ENCODE measurements at places on chromosomes 2 and 18.

GRCh38 chr2:88632569-88632968 lies 5.3 kb upstream of the EIF2AK3 start:
- no peak for DNase-seq

DNA sequence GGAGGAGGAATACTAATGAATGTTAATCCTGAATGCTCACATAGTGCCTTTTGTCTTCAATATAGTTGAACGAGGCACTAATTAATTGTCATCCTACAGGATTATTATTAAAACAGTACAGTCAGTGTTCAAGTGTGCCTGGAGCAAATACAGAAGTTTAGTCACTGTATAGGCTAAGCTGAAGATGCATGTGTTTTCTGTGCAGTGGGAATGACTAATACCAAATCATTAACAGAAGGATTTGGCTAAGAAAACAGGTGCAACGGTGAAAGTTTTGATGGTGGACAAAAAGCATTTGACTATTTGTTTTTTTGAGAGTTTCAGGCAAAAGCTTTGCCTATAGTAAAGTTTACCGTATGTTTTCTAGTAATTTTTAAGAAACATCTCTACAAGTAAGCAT lies 62.8 kb downstream of the DCC start:
- no peak for DNase-seq

GRCh38 chr2:128086244-128086643 lies 4.8 kb upstream of the UGGT1 start:
- DNase-seq, result no peak

DNA sequence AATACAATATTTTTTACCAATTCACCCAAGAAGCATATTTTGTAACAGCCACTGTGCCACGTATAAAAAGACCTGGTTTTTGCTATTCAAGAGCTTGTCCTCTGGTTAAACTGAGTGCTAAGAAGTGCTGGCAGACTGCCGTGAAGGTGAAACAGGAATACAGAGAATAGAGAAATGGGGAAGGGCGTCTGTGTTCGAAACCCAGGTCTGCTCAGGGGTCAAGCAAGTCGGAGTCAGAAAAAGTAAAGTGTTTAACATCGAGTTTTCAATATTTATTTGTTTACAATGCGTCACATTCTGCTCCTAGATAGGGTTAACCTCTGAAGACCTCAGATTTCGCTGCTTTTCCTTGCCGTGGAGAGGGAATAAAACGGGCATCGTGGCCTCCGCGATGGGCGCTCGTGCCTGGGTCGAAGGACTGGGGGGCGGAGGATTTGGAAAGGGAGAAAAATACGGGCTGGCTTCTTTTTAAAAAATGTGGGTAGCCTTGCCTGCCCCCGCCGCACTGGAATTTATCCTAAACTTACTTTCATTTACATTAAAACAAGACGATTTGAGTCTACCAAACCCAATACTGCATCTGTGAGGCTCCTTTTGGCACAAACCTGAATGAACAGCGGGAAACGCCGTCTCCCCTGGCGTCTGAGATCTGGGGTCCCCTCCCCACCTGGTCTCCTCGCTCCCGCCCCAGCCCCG lies 1.1 kb upstream of the SNTG2 start:
- no peak for DNase-seq
